ENCODE measurements at places on chromosomes 1 and 21.

DNA sequence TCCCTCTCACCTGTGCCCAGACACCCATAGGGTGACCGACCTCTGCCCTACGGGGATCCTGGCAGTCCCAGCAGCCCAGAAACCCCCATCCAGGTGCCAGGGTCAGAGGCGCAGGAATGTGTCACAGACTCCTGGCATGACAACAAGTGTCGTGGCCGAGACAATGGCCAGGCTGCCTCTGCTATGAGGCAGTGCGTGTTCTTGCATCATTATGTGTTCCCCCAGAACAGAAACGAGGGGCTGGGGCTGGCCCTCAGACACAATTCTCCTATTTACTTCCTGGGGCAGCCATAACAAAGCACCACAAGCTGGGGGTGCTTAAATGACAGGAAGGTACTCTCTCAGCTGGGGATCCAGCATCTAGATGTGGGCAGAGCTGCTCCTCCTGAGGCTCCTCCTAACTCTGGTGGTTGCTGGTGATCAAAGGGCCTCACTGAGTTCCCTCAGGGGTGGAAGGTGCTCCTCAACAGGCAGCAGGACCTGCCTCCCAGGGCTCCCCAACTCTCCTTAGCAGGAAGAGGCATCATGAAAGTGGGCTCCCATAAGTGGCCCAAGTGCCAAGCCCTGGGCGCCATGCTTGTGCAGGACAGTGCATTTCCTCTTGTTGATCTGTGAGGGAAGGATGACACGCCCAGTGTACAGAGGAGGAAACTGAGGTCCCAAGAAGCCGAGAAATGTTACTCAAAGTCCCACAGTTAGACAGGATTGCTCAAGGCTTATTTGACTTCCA lies 24.2 kb upstream of the BACE2 start:
- no peak for DNase-seq

GRCh38 chr1:183838221-183838620 lies 33.3 kb downstream of the RGL1 start:
- no peak for DNase-seq

- peak; percentile 13 for DNase-seq
Measured at GRCh38 chr21:27953340-27954045, 986.6 kb upstream of the ADAMTS5 start.

DNA sequence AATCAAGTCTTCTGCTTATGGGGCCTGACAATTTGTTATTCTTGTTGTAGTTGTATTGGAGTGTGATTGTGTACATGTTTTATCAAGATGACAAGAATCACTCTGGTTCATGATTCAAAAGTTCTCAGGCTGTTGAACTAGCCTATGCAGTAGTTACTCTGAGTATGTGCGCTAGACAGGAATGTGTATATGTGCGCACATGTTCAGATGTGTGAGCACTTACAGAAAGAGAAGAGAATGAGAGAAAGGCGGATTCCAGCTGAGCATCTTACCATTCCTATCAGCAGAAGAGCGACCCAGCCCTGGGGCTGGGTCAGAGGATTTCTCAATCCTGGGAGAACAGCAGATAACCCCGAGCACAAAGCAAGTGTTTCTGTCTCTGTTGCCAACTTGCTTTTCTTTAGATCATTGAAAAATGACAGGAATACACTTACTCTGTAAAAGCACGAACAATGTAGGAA lies 110.8 kb upstream of the HOOK1 start:
- no peak for DNase-seq

- peak; percentile 26 for DNase-seq
Measured at GRCh38 chr1:25810341-25811299, 9.1 kb upstream of the MTFR1L start.

- no peak for DNase-seq
Measured at GRCh38 chr1:227765261-227766014, 30.2 kb downstream of the SNAP47 start.

- DNase-seq, result no peak
Measured at GRCh38 chr1:182768963-182769362, 20.6 kb upstream of the NPL start.

GRCh38 chr1:219144658-219145315 lies 28.9 kb upstream of the LYPLAL1 start:
- peak; percentile 91 for DNase-seq

All from AML-193 (cell line).